ENCODE measurements at places on chromosomes 13 and 19. TPM values are rescaled to one million over a fixed set of nuclear protein-coding genes. Genes with fewer than 3 reads are reported as not detected.

Gene VSTM2B
- polyA plus RNA-seq: not detected

DNA sequence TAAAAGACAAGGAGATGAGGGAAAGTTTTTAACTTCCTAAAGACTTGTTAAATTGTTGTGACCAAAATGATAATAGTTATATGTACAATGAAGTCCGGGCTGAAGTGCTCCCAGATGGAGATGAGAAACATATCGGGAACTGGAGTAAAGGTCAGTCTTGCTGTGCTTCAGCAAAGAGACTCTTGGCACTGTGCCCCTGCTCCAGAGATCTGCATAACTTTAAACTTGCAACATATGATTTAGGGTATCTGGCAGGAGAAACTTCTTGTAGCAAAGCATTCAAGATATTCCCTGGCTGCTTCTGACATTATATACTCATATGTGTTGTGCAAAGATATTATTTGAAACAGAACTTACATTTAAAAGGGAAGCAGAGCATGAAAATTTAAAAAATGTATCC, 786.6 kb upstream of the SLITRK6 start:
- peak; percentile 1 for DNase-seq

DNA sequence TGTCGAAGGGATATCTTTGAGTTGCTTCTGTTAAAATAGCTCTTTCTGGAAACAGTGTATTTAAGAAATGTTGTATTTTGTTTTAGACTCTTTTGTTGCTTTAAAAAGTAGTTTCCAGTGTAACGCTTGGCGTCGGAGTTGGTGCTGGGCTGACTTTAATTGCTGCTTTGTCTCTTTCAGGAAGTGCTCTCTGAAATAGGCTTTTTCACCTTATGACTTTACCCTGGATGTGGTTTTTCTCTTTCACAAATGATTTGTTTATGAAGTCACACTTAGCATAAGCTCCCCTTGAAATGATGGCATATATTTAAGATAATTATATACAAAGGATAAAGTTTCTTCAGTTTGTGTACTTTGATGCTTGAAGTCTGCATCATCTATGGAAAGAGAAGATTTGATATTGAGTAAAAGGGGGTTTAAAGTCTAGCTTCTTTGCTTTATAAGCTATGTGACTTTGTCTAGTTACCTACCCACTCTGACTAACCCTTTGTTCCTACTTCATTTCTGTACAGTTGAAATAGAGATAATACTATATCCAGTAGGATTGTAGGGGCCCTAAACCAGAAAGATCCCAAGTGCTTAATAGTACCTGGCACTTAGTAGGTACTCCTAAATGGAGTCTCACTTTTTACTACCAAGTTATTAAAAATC, at the start of gene GPR18:
Gene GPR18, minus strand, starts transcription at position 170 of the 651 bp plus-strand sequence. CDS start 2,507 bp downstream, outside the sequence.
- DNase-seq: no peak

DNA sequence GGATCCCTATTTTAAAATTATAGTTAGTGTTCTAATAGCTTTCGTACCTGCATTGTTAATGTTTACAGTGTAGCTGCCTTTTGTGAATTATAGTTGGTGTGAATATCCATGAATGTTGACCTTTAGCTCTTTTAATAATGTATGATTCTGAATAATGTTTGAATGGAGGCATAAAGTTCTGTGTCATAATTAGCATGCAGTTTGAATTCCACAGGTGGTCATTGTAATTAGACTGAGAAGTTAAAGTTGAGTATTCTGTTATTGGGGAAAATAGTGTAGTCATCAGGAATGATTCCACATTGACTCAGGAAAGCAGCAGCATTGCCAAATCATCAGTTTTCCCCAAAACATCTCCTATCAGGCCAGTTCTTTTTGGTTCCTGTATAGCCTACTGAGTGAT, 12.1 kb downstream of the GPR18 start:
- no peak for DNase-seq

DNA sequence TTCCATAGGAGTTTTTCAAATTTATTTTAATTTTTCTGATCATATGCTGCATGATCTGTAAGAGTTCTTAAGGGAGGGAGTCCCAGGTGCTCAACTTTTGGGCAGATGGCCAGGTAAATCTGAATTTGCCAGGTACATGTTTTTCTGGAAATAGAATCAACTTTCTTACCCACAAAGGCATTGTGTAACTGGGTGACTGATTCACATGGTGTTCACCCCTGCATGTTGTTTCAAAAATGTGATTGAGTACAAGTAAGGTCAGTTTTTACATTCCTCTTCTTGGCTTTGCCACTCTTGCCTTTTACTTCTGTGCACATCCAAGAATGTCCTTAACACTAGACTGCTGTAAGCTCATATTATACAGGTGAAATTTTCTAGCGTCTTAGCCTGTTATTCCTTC, 30.4 kb downstream of the RB1 start:
- no peak for DNase-seq
